Mammary microvascular endothelial cell (primary cell): ENCODE measurements at places on chromosomes 16 and 17. TPM values are rescaled to one million over a fixed set of nuclear protein-coding genes. Genes with fewer than 3 reads are reported as not detected.

TBC1D3 gene
- not detected in 2 replicates for total RNA-seq

CA4 gene
- total RNA-seq = 0.34 TPM in 1 of 2 replicates, not detected in the other

ZNF598 gene
- total RNA-seq = 55.6 and 61.8 TPM in 2 replicates

TNRC6A gene
- 16.2 and 22.0 TPM in 2 replicates for total RNA-seq

CCL8 gene
- total RNA-seq = not detected in 2 replicates

PITPNM3 gene
- 0.20 and 0.39 TPM in 2 replicates for total RNA-seq

MT1A gene
- 14.0 and 20.5 TPM in 2 replicates for total RNA-seq

CCDC144A gene
- 0.15 and 1.2 TPM in 2 replicates for total RNA-seq

SAMD14 gene
- 3.5 and 5.7 TPM in 2 replicates for total RNA-seq

C17orf113 gene
- 0.07 and 0.20 TPM in 2 replicates for total RNA-seq

ABI3 gene
- total RNA-seq = 71.1 and 73.1 TPM in 2 replicates

DNAAF8 gene
- 0.27 TPM in 1 of 2 replicates, not detected in the other for total RNA-seq

CCL7 gene
- total RNA-seq = not detected in 2 replicates

CYB5B gene
- 66.2 and 68.4 TPM in 2 replicates for total RNA-seq

PRSS27 gene
- under 0.01 TPM in 1 of 2 replicates, not detected in the other for total RNA-seq

ADAMTS18 gene
- total RNA-seq = 22.3 and 29.9 TPM in 2 replicates

UNC13D gene
- total RNA-seq = 1.2 and 1.8 TPM in 2 replicates

PMFBP1 gene
- total RNA-seq = 0.93 TPM in 1 of 2 replicates, not detected in the other

VAT1L gene
- 5.1 and 5.5 TPM in 2 replicates for total RNA-seq

CES5A gene
- total RNA-seq = not detected in 2 replicates

RNF112 gene
- 0.10 TPM in 1 of 2 replicates, not detected in the other for total RNA-seq

PLXDC1 gene
- not detected in 2 replicates for total RNA-seq

SNX20 gene
- 0.07 TPM in 1 of 2 replicates, not detected in the other for total RNA-seq

CA5A gene
- total RNA-seq = not detected in 2 replicates

ADORA2B gene
- total RNA-seq = 16.6 and 21.1 TPM in 2 replicates

GP1BA gene
- total RNA-seq = 0.05 TPM in 1 of 2 replicates, not detected in the other

BMERB1 gene
- total RNA-seq = 11.8 and 14.9 TPM in 2 replicates

NPTX1 gene
- total RNA-seq = 0.15 and 0.33 TPM in 2 replicates

NPIPA1 gene
- total RNA-seq = 5.9 and 11.8 TPM in 2 replicates

MT1X gene
- total RNA-seq = 22.9 and 26.2 TPM in 2 replicates

MAFG gene
- 22.3 and 23.3 TPM in 2 replicates for total RNA-seq

KRT15 gene
- 18.9 and 31.8 TPM in 2 replicates for total RNA-seq

CHMP1A gene
- 99.0 and 119 TPM in 2 replicates for total RNA-seq

CDH13 gene
- total RNA-seq = 150 and 151 TPM in 2 replicates

NPIPA3 gene
- total RNA-seq = 0.33 TPM in 1 of 2 replicates, not detected in the other

TOX3 gene
- total RNA-seq = not detected in 2 replicates
